Daoy (cell line): ENCODE measurements at places on chromosomes 6 and 20. TPM values are rescaled to one million over a fixed set of nuclear protein-coding genes. Genes with fewer than 3 reads are reported as not detected.

- DNase-seq, result peak; percentile 73
Measured at GRCh38 chr20:8144282-8145245, 12.5 kb downstream of the PLCB1 start.

DNA sequence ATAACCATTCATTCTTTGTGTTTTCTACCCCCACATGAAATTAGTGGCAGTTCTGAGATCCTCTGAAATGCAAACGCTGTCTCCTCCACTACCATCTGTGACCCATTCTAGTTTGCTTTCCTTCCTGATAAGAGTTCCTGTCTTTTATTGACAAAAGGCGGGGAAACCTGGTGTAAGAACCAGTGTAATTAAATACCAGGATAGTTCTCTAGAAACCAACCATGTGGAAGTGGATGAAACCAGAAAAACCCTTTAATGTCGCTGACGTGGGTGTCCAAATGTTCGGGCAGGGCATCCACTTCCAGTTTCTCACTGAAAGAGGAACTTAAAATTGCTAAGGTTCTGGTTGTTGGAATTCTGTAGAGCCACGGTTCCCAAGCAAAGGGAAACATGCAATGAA lies 79.1 kb downstream of the TNFRSF21 start:
- DNase-seq, result no peak

DNA sequence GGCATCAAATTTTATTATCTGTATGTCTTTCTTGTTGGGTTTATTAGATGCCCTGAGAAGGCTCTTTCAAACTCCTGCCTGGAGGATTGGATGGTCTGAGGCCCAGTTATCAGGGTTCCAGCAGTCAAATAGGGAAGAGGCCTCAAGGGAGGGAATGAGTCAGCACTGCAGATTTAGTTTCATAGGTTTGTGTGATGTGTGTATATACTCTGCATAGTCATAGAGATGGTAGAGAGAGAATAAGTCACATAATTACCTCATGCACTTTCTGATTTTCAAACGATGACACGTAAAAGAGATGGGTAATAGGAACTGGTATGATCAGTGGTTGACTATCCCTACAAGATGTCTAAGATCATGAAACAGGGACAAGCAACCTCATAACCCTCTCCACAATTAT lies 82.1 kb downstream of the ADAT2 start:
- peak; percentile 62 for DNase-seq

GRCh38 chr6:34697904-34698559 lies 1.5 kb upstream of the ILRUN start:
- DNase-seq, result peak; percentile 17

The OR2H2 gene
- total RNA-seq, result not detected in 2 replicates

DNA sequence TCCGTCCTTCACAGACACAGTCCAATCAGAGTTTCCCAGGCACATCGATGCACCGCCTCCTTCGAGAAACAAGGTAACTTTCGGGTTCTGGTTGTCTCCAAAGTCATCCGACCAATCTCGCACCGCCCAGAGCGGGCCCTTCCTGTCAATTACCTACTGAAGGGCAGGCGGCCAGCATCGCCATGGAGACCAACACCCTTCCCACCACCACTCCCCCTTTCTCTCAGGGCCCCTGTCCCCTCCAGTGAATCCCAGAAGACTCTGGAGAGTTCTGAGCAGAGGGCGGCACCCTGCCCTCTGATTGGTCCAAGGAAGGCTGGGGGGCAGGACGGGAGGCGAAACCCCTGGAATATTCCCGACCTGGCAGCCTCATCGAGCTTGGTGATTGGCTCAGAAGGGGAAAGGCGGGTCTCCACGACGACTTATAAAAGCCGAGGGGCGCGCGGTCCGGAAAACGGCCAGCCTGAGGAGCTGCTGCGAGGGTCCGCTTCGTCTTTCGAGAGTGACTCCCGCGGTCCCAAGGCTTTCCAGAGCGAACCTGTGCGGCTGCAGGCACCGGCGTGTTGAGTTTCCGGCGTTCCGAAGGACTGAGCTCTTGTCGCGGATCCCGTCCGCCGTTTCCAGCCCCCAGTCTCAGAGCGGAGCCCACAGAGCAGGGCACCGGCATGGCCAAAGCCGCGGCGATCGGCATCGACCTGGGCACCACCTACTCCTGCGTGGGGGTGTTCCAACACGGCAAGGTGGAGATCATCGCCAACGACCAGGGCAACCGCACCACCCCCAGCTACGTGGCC lies at the start of gene HSPA1B:
Gene HSPA1B, plus strand, starts transcription at position 453 of the 794 bp plus-strand sequence. Its CDS starts 213 bp downstream, at position 666.
- DNase-seq, result peak; percentile 100

DNA sequence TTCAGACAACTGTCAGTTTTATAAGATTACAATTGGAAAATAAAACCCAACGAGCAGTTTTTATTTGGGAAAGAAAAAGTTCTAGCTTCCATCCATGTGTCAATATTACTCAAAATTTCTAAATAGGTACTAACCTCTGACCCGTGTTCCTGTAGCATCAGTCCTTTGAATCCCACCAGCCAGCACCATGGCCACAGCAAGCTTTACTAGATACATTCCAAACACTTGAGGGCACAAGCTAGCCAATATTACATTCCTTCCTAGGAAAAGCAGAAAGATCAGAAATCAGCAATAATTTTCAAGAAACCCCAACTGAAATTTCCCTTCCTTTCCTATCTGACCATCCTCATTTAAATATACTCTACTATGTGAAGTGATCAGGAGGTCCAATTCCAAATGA lies 19.2 kb downstream of the ASF1A start:
- no peak for DNase-seq

DNA sequence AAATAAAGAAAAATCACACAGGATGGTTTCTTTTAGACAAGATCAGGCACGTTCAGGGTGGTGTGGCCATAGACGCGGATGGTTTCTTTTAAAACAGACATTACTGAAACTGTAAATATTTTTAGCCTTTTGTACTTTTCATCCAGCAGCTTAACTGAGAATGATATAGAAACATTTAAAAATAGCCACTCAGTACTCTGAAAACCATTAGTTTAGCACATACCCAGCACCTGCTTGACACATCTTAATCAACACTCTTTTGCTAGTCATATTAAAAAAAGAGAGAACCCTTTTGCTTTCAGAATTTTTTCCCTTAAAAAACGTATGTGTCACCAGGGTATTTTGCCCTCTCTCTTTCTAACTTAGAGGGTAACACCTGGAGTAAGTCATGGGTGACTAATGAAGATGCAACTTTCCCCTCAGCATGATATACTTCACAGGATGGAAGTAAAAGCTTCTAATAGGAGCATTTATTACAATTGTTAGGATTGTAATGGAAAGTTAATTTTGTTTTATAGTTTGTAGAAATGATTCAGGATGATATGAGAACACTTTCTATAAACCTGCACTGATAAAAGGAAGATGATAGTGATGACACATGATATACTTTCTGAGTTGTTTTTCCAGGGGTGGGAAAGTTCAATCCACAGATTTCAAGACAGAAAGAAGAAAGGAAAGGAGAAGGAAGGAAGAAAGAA lies 45.2 kb downstream of the BACH2 start:
- DNase-seq, result no peak

GRCh38 chr6:150271501-150272263 lies 97.1 kb upstream of the IYD start:
- DNase-seq, result no peak

GRCh38 chr6:35400111-35400510 lies 52.0 kb upstream of the FANCE start:
- no peak for DNase-seq

GRCh38 chr20:24153101-24154040 lies 164.8 kb upstream of the GGTLC1 start:
- DNase-seq, result no peak

The SPACA1 gene
- total RNA-seq, result not detected in 2 replicates

The COQ3 gene
- 12.9 and 27.3 TPM in 2 replicates for total RNA-seq

The C6orf15 gene
- total RNA-seq, result not detected in 2 replicates

The TFAP2C gene
- 4.5 and 7.7 TPM in 2 replicates for total RNA-seq

The RSPO3 gene
- not detected in 2 replicates for total RNA-seq

DNA sequence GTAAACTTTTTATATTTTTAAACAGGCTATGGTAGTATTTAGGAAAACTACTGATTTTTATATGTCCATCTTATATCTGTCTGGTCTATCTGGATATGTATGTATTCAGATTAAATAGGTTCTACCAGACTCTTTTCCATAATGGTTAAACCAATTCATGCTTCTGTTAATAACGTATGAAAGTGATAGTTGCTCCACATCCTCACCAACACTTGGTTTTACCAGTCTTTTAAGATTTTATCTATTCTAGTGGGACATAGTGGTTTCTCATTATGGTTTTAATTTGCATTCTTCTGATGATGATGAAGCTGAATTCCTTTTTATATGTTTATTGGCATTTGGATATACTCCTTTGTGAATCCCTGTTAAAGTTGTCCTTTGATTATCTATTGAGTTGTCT lies 56.1 kb downstream of the UBR2 start:
- no peak for DNase-seq

GRCh38 chr20:23267909-23268308 lies 82.7 kb upstream of the NXT1 start:
- DNase-seq, result no peak

The PPP1R16B gene
- total RNA-seq, result under 0.01 TPM in 1 of 2 replicates, not detected in the other

The OLIG3 gene
- not detected in 2 replicates for total RNA-seq

The ADTRP gene
- total RNA-seq, result 2.5 and 2.8 TPM in 2 replicates
